Ovary (tissue), 10 donors: ENCODE measurements at places on chromosomes 12 and 14.
A peak's percentile ranks its signal among the peaks of the same experiment; 100 is the strongest.

GRCh38 chr12:47100160-47100559, 20.4 kb upstream of the AMIGO2 start:
- DNase-seq, result no peak

GRCh38 chr12:19246933-19247332, 117.4 kb downstream of the PLEKHA5 start:
- DNase-seq, result no peak

GRCh38 chr12:80415466-80415865, 28.6 kb upstream of the PTPRQ start:
- no peak for DNase-seq

- DNase-seq, result no peak
These were observed 41.0 kb downstream of the TRAFD1 start for GRCh38 chr12:112166051-112167015.

GRCh38 chr12:104480826-104481440, 24.2 kb downstream of the CHST11 start:
- no peak for DNase-seq

GRCh38 chr12:99954724-99955123, 30.0 kb downstream of the ANKS1B start:
- no peak for DNase-seq

- DNase-seq, result no peak
These were observed 16.7 kb downstream of the FNTB start for GRCh38 chr14:65003394-65003793.

DNA sequence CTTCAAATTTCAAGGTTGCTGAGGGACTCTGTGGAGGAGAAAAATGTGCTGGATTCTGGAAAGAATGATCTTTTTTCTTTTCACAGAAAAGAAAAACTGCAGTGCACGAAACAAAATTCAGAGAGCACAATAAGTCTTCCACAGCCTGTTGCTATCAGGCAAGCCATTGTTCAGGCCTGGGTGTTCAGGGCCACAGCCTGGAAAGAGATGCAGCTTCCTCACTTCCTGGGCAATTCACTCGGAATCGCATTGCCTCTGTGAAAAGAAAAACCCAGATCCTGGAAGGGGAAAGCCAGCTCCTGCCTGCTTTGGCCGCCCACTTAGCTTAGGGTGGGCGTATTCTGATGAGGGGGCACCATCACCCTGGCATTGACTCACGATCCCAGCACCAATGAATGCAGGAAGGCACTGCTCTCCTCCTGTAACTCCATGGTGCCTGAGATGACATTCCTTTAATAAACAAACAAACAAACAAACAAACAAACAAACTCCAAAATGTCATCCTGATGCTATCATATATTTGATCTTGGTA, 863.9 kb downstream of the BCL11B start:
- DNase-seq, result no peak

DNA sequence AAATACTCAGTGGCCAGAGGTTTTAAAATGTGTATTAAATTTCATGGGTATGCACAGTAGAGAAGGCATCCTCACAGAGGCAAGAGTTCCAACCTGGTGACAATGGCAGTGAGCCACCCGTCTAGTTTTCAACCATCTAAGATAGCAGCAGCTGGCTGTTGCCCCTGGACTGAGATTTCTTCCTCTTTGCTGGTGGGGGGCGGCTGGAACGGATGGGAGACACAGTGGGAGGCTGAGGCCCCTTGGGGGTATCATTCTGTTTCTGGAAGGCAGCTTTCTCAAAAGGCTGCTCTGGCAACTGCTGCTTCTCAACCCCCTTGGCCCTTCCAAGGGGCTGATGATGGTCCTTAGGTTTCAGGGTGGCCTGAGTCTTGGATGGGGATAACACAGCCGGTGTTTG, 1.0 kb upstream of the IFFO1 start:
- DNase-seq, result no peak

DNA sequence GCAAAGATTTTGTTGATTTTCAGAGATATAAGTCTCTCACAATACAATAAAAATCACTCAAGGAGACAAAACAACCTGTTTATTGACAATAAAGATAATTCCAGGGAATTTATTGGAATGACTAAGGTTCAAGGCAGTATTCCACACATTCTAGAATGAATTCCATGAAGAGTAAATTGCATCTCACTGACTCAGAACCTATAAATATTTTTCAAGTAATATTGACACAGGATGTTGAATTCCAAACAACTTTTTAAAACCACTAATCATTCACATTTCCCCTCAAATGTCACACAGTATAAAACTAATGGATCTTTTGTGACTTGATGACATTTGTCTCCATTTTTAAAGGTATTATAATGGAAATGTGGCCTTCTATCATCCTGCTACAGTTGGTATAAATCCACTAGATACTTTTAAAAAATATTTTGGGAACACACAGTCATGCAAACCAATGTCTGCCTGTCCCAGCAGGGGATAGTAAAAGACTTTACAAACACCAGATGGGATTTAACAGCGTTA, 42.1 kb upstream of the LGR5 start:
- DNase-seq, result no peak

DNA sequence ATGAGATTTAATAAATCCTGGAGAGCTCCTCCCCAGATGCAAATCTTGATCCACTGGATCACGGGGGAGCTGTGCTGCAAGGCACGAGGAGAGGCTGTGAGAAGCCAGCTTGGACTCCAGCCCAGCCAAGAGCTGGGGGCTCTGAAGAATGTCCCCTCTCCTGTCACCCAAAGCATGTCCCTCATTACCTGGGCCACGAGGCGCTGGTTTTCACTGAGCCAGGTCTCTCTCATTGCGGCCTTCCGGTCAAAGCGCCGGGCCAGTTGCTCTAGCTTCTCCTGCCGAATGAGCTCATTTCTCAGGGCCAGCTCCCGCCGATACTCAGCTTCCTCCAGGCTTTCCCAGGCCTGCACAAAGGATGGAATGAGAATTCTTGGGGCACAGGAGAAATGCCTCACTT, 83.3 kb downstream of the SPTB start:
- no peak for DNase-seq

DNA sequence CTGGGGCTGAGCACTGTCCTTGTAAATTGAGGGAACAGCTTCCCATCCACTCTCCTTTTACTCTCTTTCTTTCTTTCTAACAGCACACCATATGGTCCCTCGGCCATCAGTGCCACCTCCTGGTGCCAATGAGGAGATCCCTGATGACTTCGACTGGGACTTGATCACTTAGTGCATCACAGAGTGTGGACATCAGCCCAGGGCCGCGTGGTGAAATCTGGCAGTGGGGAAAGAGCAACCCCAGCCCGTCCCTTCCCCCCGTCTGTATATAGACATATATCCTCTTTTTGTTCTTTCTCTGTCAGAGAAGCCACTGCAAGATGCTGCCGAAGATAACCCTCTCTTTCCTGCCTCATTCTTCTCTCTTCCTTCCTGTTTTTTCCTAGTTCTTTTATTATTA, 13.5 kb downstream of the C3AR1 start:
- no peak for DNase-seq

DNA sequence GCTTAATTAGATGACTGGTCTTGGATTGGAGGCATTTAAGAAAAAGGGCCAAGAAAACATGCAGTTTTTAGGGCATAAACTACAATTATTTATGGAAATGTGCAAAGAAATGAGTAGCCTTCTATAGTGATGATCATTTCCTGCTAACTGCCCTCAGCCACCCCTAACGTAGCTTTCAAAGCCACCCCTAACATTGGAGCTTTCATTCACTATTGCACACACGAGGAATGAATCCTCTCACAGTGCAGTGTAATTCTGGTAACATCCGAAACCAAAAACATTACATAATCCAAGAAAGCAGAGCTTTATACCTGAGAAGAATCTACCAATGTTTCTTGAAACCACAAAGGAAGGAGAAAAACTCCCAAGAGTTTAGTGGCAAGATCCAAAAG, 1003.6 kb downstream of the TMEM121 start:
- no peak for DNase-seq

- DNase-seq, result peak; percentile 54
These were observed 521 bp downstream of the MAP4K5 start for GRCh38 chr14:50531595-50532501.

DNA sequence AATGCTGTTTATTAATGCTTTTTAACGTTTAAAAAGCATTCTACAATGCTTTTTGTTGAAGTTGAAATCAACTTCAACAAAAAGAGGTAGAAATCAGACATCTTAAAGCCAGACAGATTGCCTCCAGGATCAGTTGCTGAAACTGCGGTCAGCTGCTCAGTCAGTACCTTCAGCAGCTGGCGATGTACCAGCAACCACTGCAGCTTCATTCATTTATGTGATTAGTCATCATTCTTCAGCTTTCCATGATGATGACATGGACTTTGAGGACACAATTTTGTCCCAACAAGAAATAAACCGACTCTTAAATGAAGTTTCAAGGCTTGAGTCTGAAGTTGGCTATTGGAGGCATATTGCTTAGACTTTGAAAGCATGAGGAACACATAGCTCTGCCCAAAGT, 31.5 kb upstream of the NUAK1 start:
- no peak for DNase-seq

DNA sequence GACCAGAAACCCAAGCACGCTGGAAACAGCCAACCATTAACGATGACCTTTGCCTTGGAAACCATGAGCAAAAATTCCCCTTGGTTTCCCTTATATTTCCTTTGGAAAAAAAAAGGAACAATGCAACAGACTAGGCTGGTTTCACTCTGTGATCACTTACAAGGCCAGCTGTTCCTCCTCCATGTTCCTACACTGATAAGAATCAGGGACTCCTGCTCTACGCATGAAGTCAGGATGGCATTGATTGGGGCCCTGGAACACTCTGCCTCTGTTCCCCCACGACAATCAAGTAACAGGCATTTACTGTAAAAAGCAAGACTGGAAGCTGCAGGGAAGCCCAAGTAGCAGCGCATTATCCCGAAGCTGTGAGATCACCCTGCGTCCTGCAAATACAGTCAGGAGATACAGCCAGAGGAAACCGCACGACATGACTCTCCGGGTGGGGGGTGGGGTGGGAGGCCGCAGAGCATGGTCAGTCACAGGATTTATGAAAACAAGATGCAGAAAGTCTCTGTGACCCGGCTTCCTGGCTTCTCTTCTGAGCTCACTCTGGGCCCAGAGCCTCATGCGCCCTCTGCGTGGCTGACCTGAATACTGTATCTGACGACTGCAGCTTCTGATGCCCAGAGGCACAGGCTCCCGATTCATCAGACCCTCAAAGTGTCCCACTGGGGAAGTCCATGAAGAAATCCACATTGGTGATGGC, 31.1 kb downstream of the SSH1 start:
- peak; percentile 56 for DNase-seq
